ENCODE measurements at places on chromosomes 12 and 14.

DNA sequence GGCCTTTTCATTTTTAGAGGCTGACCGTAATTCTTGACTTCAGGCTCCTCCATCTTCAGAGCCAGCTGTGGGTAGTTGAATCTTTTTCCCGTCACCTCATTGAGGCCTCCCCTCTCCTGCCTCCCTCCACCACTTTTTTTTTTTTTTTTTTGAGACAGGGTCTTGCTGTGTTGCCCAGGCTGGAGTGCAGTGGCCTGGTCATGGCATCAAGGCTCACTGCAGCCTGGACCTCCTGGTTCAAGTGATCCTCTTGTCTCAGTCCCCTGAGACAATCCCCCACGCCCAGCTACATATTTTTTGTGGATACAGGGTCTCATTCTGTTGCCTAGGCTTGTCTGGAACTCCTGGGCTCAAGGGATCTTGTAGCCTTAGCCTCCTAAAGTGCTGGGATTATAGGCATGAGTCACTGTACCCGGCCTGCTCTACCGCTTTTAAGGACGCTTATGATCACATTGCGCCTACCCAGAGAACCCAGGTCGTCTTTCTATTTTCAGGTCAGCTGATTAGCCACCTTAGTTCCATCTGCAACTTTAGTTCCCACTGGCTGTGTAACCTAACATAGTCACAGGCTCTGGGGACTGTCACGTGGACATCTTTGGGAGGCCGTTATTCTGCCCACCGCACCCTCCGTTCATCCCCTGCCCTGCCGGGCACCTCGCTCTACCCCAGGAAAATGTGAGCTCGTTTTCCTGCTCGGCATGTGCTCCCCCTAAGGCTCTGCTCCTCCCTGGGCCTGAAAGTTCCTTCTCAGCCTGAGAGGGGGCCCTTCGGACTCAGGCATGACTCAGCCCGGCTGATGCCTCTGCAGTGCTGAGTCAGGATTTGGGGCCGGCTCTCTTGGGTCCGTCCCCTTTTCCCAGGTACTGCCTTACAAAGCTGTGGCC, 13.4 kb downstream of the TNFAIP2 start:
- DNase-seq = no peak

DNA sequence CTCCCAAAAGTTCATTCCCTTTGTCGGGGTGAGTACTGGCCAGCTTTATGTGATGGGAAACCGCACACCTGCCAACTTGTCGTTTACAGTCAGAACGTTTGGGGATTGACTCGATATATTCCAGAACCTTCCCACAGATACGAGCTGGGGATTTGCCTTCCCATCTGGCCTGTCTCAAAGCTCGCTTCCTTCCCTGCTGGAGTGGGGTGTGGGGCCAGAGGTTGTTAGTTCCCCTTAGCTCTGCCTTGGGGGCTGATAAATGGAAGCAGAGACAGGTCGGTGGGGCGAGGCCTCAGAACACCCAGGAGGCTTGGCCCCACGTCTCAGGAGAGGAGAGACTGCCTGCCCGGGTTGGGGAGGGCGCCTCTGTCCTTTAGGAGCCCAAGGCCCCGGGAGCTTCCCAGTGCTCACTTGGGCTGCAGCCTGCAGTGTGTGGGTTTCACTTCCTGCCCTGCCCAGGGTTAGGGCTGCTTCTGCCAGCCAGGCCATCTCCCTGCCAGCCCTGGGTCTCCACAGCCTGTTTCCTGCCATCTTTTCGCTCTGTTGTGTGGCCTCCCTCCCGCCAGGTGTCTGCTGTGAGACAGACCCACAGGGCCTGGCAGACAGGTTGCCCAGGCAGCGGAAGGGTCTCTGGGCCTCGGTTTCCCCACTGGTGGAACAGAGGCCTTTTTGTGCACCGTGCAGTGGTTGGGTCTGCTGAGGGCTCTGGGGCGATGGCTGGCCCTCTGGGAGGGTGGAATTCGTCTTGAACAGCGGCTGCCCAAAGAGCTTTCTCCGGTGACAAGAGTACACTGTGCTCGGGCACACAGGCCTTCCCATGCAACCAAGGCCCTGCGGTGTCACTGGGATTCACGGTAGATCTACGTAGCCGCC, 8.1 kb upstream of the TEX22 start:
- DNase-seq = no peak

- DNase-seq = no peak
Measured at GRCh38 chr12:130481392-130481879, 143.7 kb downstream of the PIWIL1 start.

- no peak for DNase-seq
Measured at GRCh38 chr14:38947343-38947742, 155.7 kb downstream of the SEC23A start.

DNA sequence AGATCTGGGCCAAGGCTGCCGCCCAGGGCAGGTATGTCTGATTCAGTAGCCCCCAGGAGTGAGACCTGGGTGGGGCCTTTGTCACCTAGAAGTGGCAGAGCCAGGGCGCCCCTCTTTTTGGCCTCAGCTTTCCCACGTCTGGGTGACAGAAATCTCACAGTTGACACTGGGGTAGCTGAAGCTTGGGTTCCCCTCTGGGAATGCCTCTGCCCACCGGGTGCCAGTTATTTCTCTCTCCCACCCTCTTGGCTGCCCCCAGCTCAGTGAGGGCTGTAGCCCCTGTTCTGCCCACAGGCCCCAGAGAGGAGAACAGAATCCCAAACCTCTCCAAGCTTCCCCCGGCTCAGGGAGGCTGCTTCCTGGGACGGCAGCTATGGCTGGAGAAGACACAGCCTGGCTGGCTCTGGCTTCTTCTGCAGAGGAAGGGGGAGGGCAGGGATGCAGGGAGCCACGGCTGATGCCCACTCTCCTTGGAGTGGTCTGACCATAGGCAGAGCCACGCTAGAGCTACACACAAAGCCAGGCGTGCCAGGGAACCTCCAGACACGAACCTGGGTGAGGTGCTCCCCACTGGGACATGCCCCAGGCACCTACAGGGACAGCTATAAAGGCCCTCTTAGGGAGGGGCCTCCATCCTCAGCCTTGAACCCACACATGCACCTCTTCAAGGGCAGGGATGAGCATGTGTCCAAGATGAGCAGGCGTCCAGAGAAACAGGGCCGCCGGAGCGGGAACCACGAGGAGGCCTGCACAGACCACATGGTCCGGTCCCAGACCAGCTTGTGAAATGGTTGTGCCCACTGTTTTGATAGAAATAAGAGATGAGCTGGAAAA, 51.7 kb downstream of the BEGAIN start:
- DNase-seq = no peak

- no peak for DNase-seq
Measured at GRCh38 chr14:69591317-69591716, 16.6 kb upstream of the CCDC177 start.

GRCh38 chr14:51490205-51490604, 161.5 kb upstream of the FRMD6 start:
- no peak for DNase-seq

DNA sequence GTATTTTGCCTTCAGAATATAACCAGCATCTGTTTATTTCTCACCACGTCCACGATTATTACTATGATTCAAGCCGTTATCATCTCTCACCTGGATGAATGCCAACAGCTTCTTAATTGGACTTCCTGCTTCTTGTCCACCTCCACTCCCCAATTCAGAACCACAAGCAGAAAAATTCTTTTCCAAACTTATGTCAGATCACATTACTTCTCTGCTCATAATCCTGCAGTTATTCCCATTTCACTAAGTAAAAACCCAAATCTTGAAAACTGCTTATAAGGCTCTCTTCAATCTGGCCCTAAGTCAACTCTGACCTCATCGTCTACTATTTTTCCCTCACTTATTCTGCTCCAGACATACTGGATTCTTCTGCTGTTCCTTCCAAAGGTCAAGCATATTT, 2.0 kb downstream of the CRY1 start:
- DNase-seq = peak; percentile 56

GRCh38 chr12:132178801-132179401, 34.6 kb downstream of the NOC4L start:
- peak; percentile 52 for DNase-seq

DNA sequence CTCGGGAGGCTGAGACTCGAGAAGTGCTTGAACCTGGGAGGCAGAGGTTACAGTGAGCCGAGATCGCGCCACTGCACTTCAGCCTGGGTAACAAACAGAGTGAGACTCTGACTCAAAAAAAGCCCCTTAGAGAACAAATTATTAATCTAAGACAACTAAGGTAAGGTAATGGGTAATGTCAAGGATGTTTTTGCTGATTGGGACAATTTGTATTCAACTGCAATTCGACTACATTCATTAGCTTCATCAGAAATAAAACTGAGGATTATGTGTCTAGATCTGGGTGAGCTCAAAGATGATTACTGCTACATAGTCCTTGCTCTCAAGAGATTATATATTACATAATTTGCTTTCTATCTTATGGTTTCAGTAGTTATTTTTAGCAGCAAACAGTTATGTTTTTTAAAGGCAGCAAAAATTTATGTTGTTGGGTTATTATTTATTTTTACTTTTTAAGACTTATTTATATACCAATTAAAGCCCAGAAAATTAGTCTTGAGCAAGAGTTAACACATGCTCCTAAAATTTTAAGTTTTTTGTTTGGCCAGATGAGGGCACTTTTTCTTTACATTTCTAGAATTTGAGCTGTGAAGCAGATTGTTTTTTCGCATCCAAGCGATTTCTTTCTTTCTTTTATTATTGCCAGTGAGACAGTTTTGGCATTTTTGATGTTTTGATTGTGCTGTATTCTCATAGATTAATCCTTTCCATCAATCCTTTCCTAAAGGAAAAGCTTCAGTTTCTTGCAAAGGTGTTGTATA, 52.3 kb downstream of the PLEKHA5 start:
- DNase-seq = no peak

- no peak for DNase-seq
Measured at GRCh38 chr12:59615392-59616165, 19.8 kb downstream of the SLC16A7 start.

GRCh38 chr12:122023339-122024131, 1.9 kb downstream of the BCL7A start:
- peak; percentile 28 for DNase-seq

DNA sequence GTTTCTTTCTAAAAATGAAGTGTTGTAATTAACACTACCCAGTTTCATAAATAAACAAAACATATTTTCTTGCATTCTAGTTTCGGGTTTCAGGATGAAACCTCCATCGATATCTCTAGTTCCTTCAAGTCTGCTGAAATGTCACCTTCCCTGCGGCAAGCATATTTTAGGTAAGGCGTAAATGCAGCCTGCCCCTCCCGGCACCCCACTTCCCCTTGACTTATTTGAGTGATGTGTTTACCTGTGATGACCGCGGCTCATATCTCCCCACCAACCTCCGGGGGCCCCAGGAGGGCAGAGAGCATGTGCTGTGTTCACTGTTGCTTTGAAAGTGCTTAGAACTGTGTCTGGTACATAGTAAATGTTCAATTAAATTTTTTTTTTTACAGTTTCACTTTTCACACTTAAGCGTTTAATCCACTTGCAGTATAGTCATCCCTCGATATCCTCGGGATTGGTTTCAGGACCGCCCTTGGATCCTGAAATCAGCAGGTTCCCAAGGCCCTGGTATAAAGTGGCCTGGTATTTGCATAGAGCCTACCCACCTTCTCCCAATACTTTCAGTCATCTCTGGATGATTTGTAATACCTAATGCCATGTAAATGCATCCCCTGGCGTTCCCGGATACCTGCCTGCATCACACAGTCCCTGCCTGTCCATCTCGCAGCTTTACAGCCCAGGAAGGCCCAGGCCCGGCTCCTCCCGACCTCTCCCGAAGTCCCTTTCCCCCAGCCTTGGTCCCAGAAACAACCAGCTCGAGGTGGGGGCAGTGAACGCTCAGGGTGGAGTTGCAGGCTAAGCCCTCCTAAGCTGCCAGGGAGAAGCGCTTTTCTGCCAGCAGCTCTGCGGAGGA, 40.2 kb upstream of the FBRSL1 start:
- DNase-seq = no peak

DNA sequence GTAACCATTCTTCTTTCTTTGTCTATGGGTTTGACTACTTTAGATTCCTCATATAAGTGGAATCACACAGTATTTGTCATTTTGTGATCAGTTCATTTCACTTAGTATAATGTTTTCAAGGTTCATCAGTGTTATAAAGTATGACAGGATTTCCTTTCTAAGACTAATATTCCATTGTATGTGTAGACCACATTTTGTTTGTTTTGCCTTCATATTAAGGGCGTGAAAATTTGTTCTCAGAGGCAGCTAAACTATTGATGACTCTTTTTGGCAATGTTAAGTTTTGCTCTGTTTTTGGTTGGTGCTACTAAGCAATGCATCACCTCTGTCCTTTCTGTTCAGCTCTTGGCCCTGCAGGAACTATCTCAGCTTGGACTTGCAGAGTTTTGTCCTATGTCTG, 1.7 kb upstream of the KLRG1 start:
- DNase-seq = no peak

DNA sequence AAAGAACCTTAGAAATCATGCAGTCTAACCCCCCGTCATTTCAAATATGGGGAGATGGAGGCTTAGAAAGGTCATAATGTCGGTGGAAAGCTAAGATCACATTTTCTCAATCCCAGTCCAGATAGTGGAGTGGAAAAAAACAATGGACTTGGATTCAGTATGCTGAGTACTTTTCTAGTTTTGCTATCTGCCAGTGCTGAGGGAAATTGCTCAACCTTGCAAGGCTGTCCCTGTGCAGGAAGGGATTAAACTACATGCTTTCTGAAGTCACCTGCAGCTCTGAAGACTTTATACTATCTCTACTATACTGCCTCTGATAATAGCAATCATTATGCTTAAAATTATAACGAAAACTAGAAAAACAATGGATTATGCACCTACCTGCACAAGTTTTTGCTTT, 272.8 kb downstream of the LRIG3 start:
- no peak for DNase-seq

- DNase-seq = peak; percentile 27
Measured at GRCh38 chr12:121796855-121797751, 3.6 kb upstream of the RHOF start.

- no peak for DNase-seq
Measured at GRCh38 chr14:102560458-102561261, 31.8 kb upstream of the RCOR1 start.

DNA sequence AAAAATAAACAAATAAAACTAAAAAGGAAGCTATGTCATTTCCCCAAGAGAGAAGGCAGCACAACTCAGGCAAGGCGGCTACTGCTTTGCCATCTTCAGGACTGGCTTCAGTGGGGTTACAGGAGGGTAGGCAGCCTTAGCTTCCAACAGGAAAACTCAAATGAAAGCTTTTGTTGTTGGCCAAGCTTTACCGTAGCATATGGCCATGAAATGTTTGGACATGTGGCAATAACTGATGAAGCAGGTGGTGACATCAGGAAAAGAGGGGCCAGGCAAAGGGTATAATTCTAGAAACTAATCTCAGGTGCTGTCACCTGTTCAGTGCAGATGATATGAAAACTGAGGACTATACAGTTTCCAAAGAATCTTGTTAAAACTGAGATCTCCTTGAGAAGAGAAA, 22.8 kb upstream of the NPFF start:
- no peak for DNase-seq

GRCh38 chr12:89779090-89779489, 70.5 kb upstream of the ATP2B1 start:
- DNase-seq = no peak
